NCI-H510A (cell line): ENCODE measurements at places on chromosomes 7 and 10.

GRCh38 chr10:63388421-63389031 lies 77.3 kb downstream of the JMJD1C start:
- no peak for DNase-seq

GRCh38 chr10:125023862-125024496 lies 82.1 kb downstream of the ZRANB1 start:
- DNase-seq, result peak; percentile 31

DNA sequence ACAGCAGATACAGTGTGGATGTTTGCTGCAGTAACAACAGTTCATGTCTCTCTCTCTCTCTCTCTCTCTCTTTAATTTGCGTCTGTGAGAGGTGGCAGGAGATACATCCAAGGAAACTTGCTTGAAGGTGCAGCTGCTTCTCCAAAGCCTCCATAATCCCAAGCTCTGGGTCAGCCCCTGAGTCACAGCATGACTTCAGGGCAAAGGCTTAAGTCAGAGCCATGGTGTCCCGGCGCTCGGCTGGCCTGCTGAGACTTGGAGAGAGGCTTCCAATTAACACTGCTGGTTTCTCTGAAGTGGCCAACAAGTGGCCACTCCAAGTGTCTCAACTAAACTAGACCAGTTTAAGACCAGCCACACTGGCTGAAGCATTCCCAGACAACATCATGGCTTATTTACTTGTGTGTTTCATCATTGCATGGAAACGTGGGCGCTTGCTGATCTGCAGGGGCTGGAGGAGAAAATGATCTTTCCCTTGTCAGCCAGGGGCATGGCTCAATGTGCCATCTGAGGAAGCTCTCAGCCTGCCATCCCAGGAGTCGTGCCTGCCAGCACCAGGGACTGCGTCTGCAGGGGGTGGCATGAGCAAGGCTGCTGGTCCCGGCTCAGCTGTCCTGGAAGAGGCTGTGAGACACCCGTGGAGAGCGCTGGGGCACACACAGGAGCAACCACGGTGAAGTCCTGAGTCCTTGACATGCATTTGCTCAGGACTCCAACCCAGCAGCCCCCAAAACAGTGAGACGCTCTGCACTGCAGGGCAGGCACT lies 254.2 kb downstream of the COBL start:
- DNase-seq, result peak; percentile 90

DNA sequence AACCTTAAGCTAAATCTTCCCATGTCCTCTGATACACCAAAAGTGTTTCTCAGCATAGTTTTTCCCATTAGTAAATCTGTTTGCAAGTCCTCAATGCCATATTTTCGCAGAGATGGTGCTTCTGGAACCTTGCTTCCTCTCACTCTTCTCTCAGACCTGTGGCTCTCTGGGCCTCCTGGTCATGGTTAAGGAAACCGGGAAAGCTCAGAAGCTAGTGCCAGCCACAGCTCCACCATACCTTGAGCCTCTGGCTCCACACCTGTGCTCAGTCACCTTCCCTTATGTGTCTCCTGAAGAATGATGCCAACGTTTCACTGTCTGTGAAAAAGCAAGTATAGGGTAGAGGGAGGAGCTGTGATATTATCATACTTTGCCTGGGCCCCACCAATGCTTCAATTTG lies 149.6 kb downstream of the CYP26A1 start:
- no peak for DNase-seq

- no peak for DNase-seq
These were observed 101.1 kb downstream of the MAGI2 start for GRCh38 chr7:79352323-79352722.

- DNase-seq, result no peak
These were observed 2.1 kb upstream of the FLNC start for GRCh38 chr7:128827971-128828711.

DNA sequence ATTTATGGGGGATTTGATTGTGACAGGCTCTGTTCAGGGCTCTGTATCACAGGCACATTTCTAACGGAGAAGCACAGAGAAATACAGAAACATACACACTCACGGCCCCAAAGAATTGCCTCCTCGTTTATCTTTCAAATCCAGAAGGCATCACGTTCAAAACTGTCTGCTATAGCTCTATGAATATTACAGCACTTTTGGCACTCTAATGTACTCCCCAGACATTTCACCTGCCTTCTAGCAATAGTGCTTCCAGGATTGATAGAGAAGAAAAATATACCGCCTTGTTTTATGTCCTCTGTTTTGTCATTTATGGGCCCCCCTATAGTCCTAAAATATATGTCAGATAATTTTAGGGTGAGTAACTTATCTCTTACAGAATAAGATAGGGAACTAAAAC lies 947.5 kb downstream of the ANKRD7 start:
- DNase-seq, result no peak

- no peak for DNase-seq
These were observed 93.4 kb downstream of the RNF216 start for GRCh38 chr7:5687936-5688630.

DNA sequence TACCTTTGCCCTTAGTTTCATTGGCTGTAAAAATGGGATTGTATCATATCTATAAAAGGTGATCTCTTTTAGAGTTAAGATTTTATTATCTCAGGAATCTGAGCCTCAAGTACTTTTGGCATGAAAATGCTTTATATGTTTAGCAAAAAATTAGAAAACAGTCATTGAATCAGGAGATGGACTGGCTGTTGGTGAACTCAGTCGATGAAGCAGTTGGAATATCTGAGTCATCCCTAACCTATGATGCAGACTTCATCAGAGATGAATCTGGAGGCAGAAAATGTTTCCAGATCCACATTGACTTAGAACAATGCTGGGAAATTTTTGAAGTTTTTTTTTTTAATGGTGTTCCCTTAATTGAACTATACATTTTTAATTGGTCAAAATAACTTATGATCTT lies 228.5 kb downstream of the SLC25A13 start:
- DNase-seq, result no peak

DNA sequence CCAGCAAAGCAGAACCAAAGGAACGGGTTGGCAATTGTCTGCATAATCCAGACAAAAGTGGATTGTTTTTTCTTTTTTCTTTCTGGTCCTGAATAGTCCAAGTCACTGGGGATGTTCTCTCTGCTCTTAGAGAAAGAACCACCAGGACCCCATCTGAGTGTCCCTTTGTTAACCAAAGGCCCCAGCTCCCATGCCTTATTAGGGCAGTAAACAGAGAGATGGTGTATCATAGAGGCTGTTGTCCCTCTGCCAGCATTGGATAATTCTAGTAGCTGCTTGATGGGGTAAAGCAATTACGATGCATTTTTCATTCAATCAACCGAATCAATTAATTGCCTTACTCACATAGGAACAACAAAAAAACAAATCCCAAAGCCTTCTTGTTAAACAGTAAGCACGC lies 213.0 kb downstream of the BUB3 start:
- DNase-seq, result no peak

GRCh38 chr10:60434418-60435046 lies 44.9 kb upstream of the ANK3 start:
- no peak for DNase-seq

DNA sequence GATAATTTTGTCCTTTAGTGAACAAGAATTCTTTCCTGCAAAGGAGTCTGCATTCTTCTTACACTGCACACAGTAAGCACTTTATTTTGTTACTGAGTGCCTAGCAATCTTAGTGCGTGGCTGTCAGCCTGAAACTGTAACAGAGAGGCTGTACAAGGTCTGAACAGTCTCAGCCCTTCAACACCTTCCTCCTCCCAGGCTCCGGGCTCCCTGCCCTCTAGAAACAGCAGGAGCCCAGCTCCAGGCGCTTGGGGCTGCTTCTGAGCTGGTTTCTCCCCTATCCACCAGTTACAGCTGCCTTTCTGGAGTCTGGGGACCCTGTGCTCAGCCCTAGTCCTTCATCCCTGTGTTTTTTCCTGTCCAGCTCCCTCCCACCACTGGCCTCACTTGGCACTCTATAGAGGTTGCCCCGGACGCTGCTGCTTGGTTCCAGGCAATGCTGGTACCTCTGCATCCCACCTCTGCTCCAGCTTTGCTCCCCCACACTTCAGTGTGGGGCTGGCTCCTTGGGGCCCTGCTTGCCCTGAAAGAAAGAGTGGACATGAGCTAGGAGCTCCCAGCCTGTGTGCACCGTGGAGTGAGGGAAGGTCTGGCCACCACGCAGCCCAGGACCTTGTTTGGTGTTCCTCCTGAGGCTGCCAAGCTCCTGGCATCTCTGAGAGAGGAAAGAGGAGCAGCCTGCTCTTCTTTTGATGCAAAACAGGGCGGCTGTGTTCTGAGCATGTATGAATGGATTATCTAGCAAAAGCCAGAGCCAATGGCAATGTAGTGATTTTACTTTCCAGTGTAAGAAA lies 251.2 kb upstream of the GRB10 start:
- DNase-seq, result no peak

DNA sequence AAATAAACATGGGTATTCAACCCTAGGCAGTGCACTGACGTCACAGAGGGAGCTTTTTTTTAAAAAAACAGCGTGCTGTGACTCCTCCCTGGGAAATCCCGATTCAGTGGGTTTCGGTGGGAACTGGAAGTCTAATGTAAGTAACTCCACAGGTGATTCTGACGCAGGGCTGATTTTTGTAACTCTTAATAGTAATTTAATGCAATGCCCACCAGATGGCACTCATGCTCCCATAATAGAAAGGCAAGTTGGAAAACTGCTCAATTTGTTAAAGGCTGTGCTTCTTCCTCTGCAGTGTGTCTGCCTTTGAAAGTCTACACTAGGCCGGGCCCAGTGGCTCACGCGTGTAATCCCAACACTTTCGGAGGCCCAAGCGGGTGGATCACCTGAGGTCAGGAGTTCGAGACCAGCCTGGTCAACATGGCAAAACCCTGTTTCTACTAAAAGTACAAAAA lies 10.9 kb upstream of the RSU1 start:
- peak; percentile 23 for DNase-seq

DNA sequence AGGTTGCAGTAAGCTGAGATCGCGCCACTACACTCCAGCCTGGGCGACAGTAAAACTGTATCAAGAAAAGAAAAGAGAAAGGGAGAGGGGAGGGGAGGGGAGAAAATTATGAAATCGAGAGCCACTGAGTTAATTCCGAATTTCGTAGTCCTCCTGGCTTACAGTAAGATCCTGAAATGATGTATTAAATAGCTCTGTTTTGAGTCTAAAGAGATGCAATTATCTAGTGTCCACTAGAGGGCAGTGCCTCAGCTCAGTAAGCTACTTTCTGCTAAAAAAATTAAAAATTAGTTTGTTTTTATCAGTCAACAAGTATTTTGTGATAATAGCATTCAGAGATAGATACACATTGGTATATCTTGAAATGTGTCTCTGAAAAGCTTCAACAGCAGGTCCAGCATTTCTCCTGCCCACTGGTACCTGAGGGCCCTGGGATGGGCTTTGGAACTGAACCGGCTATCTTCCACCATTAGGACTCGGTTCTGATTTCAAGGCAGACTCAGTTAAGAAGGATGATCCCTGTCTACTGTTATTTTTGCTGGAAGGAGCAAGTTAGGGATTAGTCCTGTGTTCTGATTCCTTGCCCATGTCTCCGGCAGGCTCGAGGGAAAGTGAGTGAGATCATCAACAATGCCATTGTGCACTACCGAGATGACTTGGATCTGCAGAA lies 19.5 kb downstream of the TSPAN33 start:
- no peak for DNase-seq

DNA sequence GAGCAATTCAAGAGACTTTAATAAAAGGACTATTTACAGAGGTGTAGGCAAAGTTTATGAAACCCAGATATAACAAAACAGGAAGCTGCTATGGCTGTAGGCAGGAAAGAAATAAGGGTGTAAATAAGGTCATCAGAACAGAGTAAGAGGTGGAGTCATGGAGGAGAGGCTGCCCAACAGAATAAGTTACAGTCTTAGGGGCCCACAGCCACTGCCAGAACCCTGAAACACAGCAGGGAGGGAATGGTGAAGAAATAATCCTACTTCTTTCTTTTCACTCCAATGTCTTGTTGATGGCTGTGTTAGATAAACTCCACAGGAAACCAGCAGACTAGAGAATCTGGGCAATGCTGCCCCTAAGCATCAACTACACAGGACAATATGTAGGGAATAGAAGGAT lies 155.8 kb upstream of the TAC1 start:
- DNase-seq, result no peak

- no peak for DNase-seq
These were observed 59.8 kb upstream of the MSRB2 start for GRCh38 chr10:23035569-23035968.

GRCh38 chr7:41979834-41980307 lies 257.1 kb downstream of the GLI3 start:
- DNase-seq, result no peak

- DNase-seq, result no peak
These were observed 3.9 kb upstream of the FAS start for GRCh38 chr10:88986549-88987242.

GRCh38 chr10:90884431-90884830 lies 12.7 kb downstream of the RPP30 start:
- no peak for DNase-seq

- DNase-seq, result no peak
These were observed 15.1 kb upstream of the TTYH3 start for GRCh38 chr7:2616387-2617324.

- DNase-seq, result no peak
These were observed 86.8 kb upstream of the STEAP1B start for GRCh38 chr7:22586786-22587140.

- DNase-seq, result no peak
These were observed 124.6 kb downstream of the IMMP2L start for GRCh38 chr7:111437736-111438135.

DNA sequence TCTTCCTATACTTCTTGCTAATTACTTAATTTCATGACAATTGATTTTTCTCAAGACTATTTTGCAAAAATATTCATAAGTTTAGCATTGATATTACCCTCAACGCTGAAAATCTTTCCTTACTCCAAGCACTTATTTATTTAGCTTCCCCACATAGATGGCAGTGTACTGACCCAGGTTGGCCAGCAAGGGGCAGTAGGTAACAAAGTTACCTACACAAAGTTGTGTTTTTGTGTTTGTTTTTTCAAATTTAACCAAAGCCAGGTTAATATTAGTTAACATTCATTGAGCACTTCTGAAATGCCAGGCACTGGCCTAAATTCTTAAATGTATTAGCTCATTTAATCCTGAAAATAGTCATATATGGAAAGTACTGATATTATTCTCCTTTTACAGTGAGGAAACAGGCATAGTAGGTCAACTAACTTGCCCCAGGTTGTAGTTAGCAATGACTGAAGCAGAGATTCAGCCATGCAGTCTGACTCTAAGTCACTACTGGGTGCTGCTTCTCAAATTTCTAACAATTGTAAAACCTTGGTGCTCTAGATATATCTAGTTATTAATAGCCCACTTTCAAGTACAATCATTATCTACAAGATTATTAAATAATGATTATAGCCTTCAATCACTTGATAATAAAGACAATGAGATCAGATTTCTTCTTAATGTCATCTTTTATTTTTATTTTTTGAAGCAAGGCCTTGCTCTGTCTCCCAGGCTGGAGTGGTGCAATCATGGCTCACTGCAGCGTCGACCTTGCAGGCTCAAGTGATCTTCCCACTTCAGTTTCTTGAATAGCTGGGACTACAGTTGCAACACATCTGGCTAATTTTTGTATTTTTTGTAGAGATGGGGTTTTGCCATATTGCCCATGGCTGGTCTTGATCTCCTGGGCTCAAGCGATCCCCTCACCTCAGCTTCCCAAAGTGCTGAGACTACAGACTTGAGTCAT lies 5.8 kb upstream of the GGCT start:
- no peak for DNase-seq
